ENCODE measurements at places on chromosomes 3 and 15. TPM values are rescaled to one million over a fixed set of nuclear protein-coding genes. Genes with fewer than 3 reads are reported as not detected.

Gene THOC7
- 82.9 TPM for total RNA-seq

Gene THBS1
- total RNA-seq = 1,645 TPM

- ATAC-seq = no peak
Measured at GRCh38 chr3:192620275-192620674, 107.1 kb downstream of the FGF12 start.

GRCh38 chr15:90561344-90562244, 31.9 kb downstream of the CRTC3 start:
- peak; percentile 26 for ATAC-seq

- ATAC-seq = no peak
Measured at GRCh38 chr15:81181220-81181619, 15.5 kb upstream of the IL16 start.

GRCh38 chr15:52050416-52050815, 31.4 kb downstream of the MAPK6 start:
- ATAC-seq = no peak

- ATAC-seq = no peak
Measured at GRCh38 chr15:35080226-35080625, 4.9 kb downstream of the NANOGP8 start.

DNA sequence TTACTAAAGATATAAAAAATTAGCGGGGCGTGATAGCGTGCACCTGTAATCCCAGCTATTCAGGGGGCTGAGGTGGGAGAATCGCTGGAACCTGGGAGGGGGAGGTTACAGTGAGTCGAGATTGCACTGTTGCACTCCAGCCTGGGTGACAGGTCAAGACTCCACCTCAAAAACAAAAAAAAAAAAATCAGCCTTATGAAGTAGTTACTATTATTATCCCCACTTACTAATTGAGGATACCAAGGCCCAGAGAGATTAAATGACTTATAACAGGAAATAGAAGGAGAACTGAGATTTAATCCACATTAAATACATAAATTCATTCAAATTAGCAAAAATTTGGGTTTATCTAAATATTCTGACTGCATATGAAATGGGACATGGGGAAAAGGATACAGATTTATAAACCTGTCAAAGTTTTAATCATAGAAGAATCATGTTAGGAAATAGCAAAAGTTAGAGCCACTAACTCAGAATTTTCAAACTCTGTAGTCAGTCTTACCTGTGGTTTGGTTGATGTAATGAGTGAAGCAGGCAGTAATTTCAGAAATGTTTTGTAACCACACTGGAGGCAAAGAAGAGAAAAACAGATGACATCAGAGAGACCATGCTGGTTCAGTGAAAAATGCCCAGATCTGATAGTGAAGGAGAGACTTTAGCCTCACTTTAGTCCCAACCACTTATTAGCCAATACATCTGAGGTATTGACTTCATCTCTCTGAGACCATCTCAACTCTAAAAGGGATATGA, 25.0 kb upstream of the ACAP2 start:
- no peak for ATAC-seq

- no peak for ATAC-seq
Measured at GRCh38 chr3:167976516-167977361, 119.0 kb downstream of the GOLIM4 start.

GRCh38 chr15:44682211-44682610, 18.7 kb upstream of the SPG11 start:
- no peak for ATAC-seq

DNA sequence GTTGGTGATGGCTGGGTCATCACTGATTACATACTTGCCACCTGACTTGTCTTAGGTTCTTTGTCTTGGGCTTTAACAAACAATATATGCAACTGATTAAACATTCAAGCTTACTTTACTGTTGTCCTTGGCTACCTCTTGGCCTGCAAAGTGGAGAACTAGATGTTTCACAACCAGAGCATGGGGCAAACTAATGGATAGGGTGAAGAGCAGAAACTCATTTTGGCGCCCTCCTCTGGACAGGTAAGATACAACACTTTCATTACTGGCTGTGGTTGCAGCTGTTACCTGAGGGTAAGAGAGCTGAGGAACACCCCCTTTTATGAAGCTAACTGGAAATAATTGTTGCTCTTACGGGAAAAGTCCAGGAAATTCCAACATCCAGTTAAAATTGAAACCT, 262.1 kb downstream of the NAALADL2 start:
- ATAC-seq = no peak

- ATAC-seq = no peak
Measured at GRCh38 chr15:78207110-78207458, 27.3 kb downstream of the ACSBG1 start.

DNA sequence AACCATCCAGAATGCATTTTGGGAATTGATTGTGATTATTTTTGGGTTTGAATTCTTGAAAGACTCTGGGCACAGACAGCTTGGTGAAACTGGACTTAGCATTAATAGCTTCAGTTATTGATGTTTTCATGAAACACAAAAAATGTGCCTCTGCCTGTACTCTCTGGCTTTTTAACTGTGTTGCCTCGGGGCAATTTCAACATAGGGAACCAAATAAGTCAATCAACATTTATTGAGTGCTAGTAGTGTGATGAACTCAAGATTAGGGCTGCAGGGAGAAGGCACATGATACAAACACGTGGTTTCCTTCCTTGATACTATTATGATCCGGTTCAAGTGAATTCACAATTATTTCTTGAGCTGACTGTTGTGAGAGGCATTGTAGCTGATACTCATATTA, 50.8 kb downstream of the UNC13C start:
- no peak for ATAC-seq

All from gastroesophageal sphincter (tissue), 4 donors.